ENCODE measurements at places on chromosomes 5 and 9.

GRCh38 chr5:95191330-95191729 lies 93.6 kb downstream of the MCTP1 start:
- no peak for DNase-seq

GRCh38 chr9:94734054-94734754 lies 7.7 kb downstream of the AOPEP start:
- DNase-seq, result peak; percentile 50

DNA sequence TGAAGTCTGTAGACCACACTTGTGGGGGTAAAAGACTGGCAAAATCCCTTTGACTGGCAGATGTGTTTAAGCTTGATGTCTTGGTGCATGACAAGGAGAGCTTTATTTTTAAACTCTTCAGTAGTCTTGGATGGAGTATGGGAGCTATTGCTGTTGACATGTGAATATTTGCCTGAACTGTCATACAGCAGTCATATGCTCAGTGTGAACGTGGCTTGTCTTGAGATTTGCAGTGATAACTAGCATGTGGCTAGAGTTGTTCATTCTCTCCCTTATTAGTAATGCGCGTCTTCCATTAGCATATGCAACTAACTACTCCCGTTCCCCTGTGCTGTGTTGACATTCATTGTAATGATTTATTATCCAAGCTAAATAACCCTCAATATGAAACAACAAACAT lies 523.6 kb upstream of the WWC1 start:
- DNase-seq, result no peak

DNA sequence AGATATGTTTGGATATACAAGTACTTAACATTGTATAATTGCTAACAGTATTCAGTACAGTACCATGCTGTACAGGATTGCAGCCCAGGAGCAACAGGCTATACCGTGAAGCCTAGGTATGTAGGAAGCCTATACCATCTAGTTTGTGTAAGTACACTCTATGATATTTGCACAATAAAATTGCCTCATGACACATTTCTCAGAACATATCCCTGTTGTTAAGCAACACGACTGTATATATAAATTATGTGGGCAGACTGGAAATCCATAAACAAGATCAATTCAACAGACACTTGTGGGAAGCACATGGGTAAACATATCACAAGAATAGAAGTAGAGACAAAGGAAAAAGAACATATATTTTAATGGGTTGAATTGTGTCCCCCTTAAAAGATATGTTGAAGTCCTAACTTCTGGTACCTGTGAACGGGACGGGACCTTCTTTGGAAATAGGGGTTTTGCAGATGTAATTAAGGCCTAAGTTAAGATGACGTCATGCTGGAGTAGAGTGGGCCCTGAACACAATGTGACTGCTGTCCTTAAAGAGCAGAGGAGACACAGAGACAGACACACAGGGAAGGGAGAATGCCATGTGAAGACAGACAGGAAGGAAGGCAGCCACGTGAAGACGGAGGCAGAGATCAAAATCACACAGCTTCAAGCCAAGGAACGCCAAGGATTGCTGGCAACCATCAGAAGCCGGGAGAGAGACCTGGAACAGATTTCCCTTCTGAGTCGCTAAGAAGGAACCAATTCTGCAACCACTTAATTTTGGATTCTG lies 76.3 kb downstream of the SCAI start:
- DNase-seq, result no peak

DNA sequence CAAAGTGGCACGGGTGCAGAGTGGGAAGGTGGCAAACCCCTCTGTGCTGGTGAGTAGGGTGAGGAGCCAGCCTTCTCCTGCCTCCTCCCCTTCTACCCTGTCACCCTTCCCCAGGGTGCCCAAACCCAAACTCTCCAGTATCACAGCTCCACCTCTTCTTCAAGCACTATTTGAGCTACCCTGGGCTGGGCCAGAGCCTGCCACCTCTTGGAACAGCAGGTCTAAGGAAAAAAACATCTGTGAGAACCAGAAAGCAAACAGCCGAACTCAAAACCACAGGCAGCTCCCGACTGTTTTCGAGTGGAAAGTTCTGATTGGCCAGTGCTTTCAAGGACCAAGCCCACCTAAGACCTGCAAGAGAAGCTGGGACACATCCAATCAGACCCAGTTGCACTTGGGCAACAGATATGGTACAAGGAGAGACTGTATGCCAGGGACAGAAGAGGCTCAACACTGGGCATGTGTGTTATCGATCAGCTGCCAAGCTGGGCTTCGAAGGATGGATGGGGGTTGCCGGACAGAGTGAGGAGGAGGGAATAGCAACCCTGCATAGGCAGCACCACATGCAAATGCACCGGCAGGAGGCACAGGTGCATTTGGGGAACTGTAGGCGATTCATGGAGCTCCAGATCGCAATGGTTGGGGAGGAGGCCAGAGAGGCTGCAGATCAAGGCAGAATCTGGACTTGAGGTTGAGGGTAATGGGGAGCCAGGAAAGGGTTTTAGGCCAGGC lies 19.7 kb downstream of the ACSL6 start:
- DNase-seq, result no peak

DNA sequence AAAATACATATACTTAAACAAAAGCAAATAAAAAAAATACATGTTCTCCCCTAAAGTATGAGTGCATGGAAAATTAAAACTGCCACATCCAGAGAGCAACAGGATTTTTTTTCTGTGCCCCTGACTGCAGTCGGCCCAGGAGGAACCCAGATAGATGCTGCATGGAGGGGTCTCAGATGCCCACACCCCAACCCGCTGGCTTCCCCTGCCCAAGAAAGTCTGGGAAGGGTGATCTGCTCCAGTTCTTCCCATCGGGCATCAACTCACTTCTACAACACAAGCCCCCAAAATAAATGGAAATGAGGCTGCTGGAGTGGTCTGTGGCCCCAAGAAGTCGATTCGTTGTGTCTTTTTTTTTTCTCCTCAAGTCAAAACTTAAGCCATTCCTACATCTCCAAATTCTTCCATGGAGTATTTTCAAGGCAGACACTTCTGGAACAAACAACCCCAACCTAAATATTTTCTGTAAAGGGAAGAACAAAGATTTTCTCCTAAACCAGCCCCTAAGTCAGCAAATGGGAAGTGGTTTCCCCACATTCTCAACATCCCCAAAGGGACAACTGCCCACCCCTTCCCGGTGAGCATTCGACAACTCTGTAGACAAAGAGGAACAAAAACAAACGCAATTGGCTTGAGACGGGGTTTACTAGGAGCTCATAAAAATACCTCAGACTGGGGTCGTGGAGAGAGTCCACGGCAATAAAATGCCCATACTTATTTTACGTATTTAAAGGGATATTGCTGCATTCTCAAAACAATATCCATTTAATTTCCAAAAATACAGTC lies 46.7 kb downstream of the ROR2 start:
- DNase-seq, result no peak

- DNase-seq, result peak; percentile 51
Measured at GRCh38 chr9:33524306-33524947, 376 bp downstream of the ANKRD18B start.

DNA sequence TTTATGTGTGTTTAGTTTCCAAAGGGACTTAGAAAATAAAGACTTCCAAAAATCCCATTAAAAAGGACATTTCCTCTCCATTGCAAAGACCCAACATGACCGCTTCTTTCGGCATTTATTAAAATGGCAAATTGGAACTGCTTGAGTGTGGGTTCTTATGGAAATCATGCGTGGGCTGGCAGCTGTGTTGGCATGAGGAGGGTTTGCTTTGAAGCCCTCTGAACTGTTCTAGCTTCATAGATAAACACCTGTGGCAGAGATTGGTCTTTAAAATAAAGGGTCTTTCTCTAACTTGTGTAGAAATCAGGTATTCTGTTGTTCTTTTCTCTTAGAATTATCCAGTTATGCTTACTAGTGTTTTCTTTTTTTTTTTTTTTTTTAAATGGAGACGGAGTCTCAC lies 55.9 kb upstream of the TEX48 start:
- no peak for DNase-seq

GRCh38 chr5:141871870-141872269 lies 6.3 kb downstream of the PCDH1 start:
- no peak for DNase-seq

- DNase-seq, result no peak
Measured at GRCh38 chr5:142358648-142359047, 33.8 kb upstream of the SPRY4 start.

- DNase-seq, result no peak
Measured at GRCh38 chr5:53260446-53260845, 150.9 kb upstream of the MOCS2 start.

DNA sequence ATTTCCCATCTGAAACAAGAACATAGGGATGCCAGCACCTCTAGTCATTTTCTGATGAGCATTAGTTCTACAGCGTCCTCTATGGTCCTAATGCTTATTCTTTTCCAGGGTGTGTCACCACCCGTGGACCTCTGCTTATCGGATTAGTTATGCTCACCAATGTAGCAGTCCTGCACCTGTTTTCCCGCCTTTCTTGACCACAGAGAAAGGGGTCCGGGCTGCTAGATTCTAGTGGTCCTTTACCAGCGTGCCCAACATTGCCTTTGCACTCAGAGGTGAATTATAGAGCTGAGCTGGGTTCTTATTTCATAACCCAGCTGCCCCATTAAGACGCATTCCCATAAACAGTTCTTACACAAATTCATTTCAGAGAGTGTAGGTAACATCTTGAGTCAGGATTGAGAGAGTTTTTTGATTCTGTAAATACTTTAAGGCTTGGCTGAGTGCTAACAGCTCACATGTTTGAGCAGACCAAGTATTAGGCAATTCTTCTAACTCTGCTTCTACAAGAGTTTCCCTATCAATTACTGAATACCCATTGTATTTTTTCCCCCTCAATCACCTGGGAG lies 2205.1 kb upstream of the C9orf72 start:
- no peak for DNase-seq

GRCh38 chr9:129310666-129311350 lies 132.7 kb upstream of the IER5L start:
- no peak for DNase-seq

DNA sequence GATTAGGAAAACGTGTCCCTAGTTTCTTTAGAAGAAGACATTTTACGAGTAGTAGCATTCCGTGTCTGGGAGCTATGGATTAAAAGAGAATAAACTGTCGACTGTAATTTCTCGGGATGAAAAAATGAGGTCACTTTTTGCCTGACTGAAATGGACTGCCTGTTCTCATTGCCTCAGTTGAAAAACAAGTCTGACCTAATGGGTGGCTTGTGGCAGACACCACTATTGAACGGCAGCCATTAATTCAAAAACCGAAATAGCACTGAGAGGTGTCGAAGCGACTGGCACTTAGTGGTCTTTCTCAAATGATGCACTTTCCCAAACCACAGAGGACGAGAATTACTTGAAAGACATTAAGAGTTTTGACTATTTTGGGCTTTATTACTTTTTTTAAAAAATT lies 35.4 kb downstream of the OSTF1 start:
- no peak for DNase-seq

DNA sequence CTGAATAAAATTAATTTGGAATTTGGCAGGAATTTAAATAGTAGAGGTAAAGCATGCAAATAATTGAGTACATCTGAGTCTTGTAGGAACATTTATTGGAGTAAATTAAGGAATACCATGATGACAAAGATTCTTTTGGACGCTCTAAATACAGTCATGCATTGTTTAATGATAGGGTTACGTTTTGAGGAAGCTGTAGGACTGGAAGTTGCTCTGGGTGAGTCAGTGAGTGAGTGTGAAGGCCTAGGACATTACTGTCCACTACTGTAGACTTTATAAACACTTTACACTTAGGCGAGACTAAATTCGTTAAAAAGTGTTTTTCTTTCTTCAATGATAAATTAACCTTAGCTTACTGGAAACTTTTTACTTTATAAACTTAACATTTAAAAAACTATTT lies 113.0 kb downstream of the FAM170A start:
- no peak for DNase-seq

DNA sequence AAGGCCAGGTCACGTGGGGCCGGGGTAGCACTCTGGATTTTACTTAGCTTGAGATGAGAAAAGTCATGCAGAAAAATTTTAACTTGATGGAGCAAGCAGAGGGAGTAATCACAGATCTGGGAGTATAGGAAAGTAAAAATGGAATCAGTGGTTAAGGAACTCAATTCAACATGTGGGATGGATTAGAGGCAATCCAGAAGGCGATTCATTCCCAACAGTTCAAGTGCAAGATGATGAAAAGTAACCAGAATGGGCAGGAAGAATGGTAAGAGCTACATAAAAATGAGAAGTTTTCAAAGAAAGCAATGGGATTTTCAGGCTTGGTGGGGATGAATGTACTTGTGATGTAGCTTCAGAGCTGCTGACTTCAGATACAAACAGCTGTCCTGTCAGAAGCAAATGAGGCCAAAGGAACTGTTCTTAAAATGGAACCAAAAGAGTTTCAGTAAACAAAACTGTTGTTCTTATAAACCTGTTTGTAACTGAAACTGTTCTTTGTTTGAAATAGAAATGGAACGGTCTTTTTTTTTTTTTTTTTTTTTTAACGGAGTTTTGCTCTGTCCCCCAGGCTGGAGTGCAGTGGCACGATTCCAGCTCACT lies 5.6 kb upstream of the SEC24A start:
- DNase-seq, result no peak

GRCh38 chr5:161641444-161641843 lies 44.1 kb upstream of the GABRA6 start:
- no peak for DNase-seq

- DNase-seq, result no peak
Measured at GRCh38 chr5:36657563-36657995, 51.2 kb downstream of the SLC1A3 start.

- no peak for DNase-seq
Measured at GRCh38 chr9:118273048-118273447, 568.8 kb downstream of the TLR4 start.

- DNase-seq, result no peak
Measured at GRCh38 chr9:121985792-121986494, 107.2 kb downstream of the TTLL11 start.

DNA sequence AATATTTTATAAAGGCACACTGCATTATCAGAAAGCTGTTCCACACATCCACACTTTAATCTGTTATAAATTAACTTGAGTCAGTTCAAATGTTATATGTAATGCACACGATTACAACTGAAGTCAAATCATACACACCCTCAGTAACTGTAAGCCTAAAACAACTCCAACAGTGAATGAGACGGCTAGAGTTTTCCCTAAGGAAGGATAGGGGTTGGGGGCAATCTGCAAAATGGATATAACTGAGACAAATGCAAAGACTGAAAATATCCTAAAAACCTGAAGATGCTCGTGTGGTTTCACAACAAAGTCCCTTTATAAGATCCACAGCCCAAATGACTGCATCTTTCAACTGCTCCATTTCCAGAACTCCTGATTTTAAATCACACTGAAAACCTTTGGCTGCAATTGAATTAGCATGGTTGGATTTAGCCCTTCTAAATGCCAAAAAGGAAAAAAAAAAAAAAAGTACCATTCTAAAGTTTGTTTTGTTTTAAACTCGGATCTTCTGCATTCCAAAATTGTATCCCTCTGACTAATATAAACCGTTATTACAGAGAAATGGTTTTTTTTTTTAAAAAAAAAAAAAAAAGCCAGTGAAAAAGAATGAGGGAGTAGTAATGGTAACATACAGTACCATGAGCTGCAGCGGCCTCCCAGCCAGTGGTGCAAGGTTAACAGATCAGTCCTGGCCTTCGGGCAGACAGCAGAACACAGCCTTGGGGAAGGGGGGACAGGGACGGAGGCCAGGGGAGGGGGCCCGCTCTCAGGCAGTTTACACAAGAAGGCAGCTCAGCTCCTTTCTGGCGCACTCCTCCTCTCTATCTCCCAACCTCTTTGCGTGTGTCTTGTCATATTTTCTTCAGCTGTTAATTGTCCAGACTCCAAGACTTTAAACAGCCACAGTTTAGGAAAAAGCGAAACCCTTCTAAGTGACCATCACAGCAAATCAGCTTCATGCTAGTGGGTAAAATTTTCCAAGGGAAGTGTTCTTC lies 166.1 kb downstream of the BNC2 start:
- DNase-seq, result no peak

- no peak for DNase-seq
Measured at GRCh38 chr5:3122985-3123762, 371.7 kb upstream of the IRX2 start.

- no peak for DNase-seq
Measured at GRCh38 chr5:142600611-142601358, 85.1 kb downstream of the FGF1 start.
